ENCODE measurements at places on chromosomes 11 and 22.

GRCh38 chr11:31973172-31973571 is 117.7 kb upstream of the RCN1 start:
- DNase-seq, result no peak

DNA sequence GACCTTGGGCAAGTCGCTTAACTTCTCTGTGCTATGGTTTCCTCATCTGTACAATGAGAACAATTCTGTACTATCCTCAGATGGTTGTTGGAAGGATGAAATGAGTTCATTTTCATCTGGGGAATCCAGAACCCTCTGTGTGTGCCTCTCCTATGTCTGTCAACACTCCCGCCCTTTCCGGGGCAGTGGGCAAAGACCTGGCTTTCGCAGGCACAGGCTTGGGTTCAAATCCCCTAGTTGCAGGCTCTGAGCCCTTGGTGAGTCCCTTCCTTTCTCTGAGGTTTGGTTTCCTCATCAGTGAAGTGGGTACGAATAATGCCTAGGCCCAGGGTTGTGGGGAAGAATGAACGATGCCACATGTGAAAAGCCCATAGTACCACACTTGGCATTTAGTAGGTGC is 6.0 kb downstream of the PNPLA5 start:
- DNase-seq, result no peak

DNA sequence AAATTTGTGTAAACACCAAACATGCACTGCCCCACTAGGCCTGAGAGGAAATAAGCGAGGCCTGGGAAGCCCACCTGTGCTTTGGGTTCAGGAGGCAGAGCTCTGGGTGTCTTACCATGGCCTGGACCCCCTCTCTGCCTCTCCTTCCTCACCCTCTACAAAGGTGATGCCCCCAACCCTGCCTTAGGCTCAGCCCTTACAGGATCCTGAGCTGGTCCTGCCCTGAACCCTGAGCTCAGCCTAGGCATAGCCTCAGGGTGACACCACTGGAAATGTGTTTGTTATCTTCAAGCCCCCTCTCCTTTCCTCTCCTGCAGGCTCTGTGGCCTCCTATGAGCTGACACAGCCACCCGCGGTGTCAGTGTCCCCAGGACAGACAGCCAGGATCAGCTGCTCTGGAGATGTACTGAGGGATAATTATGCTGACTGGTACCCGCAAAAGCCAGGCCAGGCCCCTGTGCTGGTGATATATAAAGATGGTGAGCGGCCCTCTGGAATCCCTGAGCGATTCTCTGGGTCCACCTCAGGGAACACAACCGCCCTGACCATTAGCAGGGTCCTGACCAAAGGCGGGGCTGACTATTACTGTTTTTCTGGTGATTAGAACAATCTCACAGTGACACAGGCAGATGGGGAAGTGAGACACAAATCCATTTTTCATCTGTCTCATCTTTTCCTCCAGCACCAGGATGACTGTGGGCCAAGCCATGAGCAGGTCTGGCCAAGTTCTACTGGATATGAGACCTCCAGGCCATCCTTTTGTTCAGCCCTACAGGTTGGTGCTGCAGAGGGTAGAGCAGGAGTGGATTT is 117.8 kb downstream of the GGTLC2 start:
- no peak for DNase-seq

GRCh38 chr11:83033972-83034672 is 37.6 kb downstream of the RAB30 start:
- DNase-seq, result no peak

- DNase-seq, result no peak
These were observed 17.2 kb downstream of the P2RY2 start for GRCh38 chr11:73235236-73235786.

- no peak for DNase-seq
These were observed 78.3 kb downstream of the TECTA start for GRCh38 chr11:121179306-121179705.

GRCh38 chr11:86790195-86790725 is 10.1 kb upstream of the PRSS23 start:
- DNase-seq, result no peak

- DNase-seq, result no peak
These were observed 19.3 kb downstream of the KRTAP5-5 start for GRCh38 chr11:1648653-1649420.

DNA sequence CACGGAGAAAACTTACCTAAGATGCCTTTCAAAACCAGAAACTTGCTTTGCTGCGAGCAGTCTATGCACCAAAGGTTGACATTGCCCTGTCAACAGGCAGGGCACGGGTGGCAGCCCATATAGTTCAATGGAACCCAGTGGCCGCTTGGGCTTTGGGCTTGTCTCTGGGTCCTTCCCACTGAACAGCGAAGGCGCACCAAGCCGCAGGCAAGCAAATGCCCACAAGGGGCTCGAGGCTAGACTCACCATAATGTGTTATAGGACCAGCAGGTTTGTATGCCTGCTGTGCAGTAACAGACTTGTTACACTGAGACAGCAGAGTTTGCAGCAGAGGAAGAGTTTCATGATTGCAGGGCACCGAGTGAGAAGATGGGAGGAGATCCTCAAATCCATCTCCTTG is 20.3 kb downstream of the CLDN5 start:
- DNase-seq, result no peak

GRCh38 chr11:58057481-58057880 is 26.7 kb downstream of the OR6Q1 start:
- no peak for DNase-seq

All from stimulated activated CD8-positive, alpha-beta memory T cell treated with anti-CD3 and anti-CD28 coated beads, Interleukin-4, amount 100 ng/mL, for 1 hour (primary cell).